ENCODE measurements at places on chromosomes 6 and 20.

- no peak for DNase-seq
Measured at GRCh38 chr6:143515061-143515760, 3.7 kb upstream of the FUCA2 start.

GRCh38 chr6:157194110-157194509 lies 129.2 kb downstream of the TMEM242 start:
- DNase-seq = no peak

DNA sequence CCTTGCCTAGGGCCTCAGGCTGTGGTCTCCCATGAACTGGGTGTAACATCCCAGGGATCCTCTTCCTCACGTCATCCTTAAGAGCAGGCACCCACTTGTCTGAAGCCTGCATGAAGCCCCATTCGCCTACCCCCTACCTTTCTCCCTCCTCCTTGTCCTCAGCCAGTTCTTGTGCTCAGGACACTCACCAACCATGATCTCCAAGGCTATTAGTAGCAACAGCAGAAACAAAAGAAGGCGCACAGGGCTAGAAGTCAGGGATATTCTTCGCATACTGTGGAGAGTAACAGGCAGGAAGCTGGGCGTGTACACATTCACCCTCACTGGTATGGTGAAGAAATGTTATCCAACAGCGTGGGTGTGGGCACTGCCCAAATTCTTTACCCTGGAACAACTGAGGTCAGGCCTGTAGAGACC lies 7.3 kb downstream of the RAET1E start:
- DNase-seq = no peak

GRCh38 chr20:38222231-38222922 lies 38.2 kb downstream of the KIAA1755 start:
- no peak for DNase-seq

DNA sequence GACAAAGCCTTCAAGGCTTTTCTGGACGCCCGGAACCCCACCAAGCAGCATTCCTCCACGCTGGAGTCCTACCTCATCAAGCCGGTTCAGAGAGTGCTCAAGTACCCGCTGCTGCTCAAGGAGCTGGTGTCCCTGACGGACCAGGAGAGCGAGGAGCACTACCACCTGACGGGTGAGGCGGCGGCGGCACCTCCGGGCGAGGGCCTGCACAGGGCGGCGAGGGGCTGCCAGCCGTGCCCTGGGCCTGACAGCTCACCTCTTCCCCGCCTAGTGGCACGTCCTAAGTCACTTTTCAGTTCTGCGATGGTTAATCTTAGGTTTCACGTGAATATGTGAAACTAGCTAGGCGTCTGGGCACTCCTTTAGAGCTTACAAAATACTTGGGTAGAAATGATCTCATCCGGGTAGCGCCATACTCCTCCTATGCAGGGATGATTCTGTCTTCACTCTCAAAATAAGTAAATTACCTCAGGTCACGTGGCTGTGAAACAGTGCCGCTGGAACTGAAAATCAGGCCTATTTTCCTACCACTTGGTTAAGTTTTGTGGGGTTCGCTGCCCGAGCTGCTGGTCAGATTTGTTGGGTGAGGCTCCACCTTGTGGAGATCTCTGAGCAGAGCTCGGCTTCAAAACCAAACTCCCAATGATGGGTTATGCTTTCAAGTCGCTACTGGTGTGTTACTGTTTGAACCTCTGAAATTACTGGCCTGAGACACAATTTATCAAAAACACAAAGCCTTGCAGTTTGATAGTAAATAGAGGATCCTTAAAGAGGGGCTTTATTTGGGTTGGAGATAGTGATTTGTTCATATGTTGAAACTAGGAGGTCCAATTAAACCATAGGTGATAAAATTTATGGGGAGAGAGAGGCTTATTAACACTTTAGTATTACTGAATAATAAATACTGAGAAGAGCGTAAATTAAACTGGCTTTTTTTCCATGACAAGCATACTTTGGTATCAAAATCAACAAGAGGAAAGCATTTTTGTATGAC lies 15.5 kb upstream of the CLDN20 start:
- no peak for DNase-seq

Data from stimulated activated CD4-positive, alpha-beta T cell treated with anti-CD3 and anti-CD28 coated beads, TNF-alpha, amount 100 ng/mL, for 1 hour (primary cell).